ENCODE measurements at places on chromosomes 4 and X. TPM values are rescaled to one million over a fixed set of nuclear protein-coding genes. Genes with fewer than 3 reads are reported as not detected.

DNA sequence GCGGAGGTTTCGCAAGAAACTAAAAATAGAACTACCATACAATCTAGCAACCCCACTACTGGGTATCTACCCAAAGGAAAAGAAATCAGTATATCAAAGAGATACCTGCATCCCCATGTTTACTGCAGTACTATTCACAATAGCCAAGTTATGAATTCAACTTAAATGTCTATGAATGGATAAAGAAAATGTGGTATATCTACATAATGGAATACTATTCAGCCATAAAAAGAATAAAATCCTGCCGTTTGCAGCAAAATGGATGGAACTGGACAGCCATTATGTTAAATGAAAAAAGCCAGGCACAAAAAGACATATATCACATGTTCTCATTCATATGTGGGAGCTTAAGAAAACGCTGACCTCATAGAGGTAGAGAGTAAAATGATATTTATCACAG lies 65.3 kb downstream of the LCORL start:
- DNase-seq = no peak

DNA sequence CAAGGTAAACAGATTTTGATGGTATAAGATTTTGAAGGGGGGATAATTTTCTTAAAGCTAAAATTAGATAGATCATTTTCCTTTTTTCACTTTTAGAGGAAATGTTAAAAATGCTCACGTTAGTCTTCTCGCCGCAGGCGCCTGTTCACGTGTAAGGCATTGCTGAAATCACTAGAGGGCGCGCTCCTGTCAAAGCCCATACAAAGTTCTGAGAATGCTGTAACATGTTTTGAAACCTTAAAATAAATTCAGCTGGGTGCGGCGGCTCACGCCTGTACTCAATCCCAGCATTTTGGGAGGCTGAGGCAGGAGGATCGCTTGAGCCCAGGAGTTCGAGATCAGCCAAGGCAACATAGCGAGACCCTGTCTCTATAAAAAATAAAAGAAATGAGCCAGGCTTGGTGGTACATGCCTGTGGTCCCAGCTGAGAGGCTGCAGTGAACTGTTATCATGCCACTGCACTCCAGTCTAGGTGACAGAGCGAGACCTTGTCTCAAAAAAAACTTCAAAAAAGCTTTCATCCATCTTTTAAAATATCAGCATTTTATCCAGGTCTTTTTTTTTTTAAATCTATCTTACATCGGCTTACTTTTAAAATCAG lies 138.0 kb downstream of the RBMX2 start:
- DNase-seq = peak; percentile 33

DNA sequence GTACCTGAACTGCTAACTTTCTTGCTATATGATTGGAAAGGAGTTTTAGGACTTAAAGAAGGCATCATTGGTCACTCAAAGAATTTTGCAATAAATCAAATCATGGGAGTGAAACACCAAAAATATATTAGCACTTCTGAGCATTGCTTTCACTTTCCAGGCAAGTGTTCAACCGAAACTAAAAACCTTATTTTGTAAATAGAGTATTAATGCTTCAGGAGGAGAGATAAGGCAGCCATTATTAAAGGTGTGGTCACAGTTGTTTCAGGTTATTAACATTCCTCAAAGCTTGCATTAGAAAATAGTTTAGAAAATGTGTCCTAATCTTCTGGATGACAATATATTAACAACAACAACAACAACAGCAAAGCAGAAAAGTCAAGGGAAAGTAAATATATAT lies 92.3 kb upstream of the TLL1 start:
- DNase-seq = no peak

DNA sequence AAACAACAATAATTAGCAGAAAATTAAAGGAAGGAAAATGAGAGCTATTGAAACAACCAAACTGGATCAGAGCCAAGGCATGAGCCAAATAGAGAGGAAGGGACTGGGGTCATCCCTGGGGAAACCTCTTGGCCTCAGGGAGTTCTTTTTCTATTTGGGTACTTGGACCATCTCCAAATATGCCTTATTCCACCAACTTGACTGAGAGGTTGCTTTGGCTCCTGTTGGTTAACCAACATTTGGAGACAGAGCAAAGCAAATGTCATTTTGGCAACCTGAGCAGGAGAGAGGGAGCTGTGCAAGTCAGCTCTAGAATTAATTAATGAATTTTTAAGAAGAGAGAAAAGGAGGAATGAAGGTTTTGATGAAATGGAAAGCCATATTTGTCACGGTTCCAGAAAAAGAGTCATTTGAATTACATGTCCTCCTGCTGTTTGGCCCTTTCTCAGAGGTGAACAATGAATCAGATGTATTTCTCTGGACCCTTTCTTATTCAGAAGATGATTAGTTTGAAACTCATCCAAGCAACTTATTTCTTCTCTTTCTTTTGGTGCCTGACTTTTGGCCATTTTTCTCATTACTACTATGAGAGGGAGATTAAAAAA lies 119.1 kb downstream of the CNKSR2 start:
- no peak for DNase-seq

- DNase-seq = no peak
These were observed 254.2 kb downstream of the KCTD8 start for GRCh38 chr4:44194365-44194764.

- DNase-seq = no peak
These were observed 22.9 kb upstream of the TADA2B start for GRCh38 chr4:7020290-7020689.

GRCh38 chr4:109969087-109969486 lies 56.4 kb downstream of the EGF start:
- no peak for DNase-seq

PAGE5 gene
- total RNA-seq = not detected

GRCh38 chr4:81084029-81084428 lies 53.5 kb downstream of the BMP3 start:
- DNase-seq = no peak

GRCh38 chr4:80007745-80008149 lies 65.3 kb downstream of the ANTXR2 start:
- DNase-seq = no peak

DNA sequence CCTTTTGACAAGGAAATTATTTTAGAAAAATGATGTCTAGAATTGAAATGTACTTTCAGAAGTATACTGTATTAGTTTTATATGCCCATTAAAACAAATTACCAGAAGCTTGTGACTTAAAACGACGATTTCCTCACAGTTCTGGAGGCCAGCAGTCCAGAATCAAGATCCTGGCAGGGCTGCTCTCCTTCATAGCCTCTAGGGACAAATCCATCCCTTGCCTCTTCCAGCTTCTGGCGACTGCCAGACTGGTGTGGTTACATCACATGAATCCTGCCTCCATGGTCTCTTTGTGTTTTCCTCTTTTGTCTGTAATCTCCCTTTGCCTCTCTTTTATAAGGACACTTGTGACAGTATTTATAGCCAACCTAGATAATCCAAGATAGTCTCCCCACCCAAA lies 97.1 kb downstream of the IQCM start:
- DNase-seq = no peak

GRCh38 chr4:113962016-113962347 lies 17.5 kb downstream of the ARSJ start:
- no peak for DNase-seq
